ENCODE measurements at places on chromosomes 1 and 21.

- no peak for DNase-seq
Measured at GRCh38 chr1:244439391-244440032, 12.2 kb downstream of the ADSS2 start.

- no peak for DNase-seq
Measured at GRCh38 chr1:1014799-1015681, 1.7 kb downstream of the ISG15 start.

- DNase-seq: no peak
Measured at GRCh38 chr21:46063734-46064680, 33.9 kb upstream of the COL6A2 start.

GRCh38 chr1:16068356-16069270, 4.8 kb downstream of the FAM131C start:
- peak; percentile 7 for DNase-seq

GRCh38 chr21:43332861-43333297, 94.1 kb downstream of the SIK1 start:
- no peak for DNase-seq

DNA sequence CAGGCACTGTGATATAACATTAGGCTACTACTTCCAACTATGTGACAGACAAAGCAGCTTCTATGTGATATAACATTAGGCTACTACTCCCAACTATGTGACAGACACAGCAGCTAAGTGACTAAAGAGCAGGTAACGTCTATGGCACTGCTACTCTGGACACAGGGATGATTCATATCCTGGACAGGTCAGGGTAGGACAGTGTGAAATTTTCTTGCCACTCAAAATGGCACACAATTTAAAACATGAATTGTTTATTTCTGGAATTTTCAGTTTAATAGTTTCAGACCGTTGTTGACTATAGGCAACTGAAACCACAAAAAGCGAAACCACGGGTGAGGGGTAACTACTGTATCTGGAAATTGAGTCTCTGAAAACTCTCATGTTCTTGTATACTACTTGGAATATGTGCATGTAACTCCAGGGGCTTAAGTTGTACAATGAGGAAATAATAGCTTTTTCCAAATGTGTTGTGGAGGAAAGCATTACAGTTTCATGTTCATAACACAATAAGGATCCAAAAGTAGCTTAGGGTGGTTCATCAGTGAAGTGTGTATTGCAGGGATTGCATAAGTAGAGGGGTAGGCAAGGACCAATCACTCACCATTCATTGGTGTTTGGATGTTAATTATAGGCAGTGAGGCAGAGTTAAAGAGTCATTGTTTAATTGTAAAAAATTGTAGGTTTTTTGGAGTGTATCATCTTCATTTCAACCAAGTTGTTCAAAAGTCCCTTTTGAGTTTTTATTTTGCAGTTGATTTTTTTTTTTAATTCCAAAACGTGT, 5.3 kb downstream of the DTL start:
- DNase-seq: no peak

DNA sequence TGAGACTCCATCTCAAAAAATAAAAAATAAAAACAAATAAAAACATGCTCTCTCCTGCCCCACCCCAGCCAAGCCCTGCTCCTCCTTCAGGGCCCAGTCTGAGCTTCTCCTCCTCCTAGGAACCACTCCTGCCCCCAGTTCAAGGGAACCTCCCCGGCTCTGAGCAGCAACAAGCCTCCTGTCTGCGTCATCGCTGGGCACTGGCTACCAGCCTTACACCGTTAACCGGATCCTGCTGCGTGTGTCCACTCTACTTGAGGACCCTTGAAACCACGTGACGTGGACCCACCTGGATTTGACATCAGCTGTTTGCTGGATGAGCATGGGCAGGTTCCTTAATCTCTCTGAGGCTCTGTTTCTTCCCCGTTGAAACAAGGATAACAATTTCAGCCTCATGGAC, 1.6 kb upstream of the TAS1R2 start:
- DNase-seq: no peak

- no peak for DNase-seq
Measured at GRCh38 chr1:209414803-209415329, 168.6 kb upstream of the CAMK1G start.

GRCh38 chr1:164725401-164725800, 166.4 kb downstream of the PBX1 start:
- no peak for DNase-seq

DNA sequence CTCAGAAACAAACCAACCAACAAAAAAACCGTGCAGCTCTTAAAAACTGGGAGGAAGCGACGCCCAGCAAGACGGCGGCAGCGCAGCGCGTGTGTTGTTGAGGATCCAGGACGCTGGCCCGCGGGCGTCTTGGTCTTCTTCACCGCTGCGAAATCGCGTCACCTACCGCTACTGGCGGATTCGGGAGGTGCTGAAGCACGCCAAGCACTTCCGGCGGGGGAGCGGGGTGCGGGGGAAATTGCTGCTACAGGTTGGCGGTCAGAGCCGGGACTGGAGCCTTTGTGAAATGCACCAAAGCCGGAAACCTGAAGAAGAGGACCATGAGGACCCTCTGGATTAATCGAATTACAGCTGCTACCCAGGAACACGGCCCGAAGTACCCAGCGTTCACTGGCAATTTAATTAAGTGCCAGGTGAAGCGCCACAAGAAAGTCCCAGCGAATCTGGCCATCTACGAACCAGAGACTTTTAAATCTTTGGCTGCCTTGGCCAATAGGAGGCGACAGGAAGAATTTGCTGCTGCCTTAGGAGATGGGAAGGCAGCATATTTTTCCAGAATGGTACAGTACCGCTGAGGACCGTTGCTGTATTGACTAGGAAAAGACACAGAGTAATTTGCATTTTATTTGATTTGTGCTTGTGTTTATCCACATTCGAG, 11.9 kb upstream of the RIPPLY3 start:
- peak; percentile 61 for DNase-seq

DNA sequence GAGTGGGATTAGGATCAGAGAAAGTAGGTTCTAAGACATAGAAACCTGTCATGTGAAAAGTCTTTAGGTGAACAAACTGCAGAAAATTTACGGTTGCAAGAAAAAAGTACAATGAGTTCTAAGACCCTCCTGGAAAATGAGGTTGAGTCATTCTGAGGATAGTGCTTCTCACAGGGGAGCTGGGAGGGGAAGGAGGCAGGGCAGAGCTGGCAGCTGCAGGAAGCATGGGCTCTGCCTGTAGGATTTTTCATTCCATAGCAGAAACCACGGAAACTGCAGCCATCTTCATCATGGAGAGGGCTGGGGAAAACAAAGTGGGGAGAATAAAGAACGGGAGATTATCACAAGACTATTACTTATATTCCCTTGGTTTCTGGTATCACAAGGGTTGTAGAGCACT, 25.8 kb upstream of the THEM4 start:
- no peak for DNase-seq

- DNase-seq: no peak
Measured at GRCh38 chr1:214717351-214717750, 114.4 kb downstream of the CENPF start.

DNA sequence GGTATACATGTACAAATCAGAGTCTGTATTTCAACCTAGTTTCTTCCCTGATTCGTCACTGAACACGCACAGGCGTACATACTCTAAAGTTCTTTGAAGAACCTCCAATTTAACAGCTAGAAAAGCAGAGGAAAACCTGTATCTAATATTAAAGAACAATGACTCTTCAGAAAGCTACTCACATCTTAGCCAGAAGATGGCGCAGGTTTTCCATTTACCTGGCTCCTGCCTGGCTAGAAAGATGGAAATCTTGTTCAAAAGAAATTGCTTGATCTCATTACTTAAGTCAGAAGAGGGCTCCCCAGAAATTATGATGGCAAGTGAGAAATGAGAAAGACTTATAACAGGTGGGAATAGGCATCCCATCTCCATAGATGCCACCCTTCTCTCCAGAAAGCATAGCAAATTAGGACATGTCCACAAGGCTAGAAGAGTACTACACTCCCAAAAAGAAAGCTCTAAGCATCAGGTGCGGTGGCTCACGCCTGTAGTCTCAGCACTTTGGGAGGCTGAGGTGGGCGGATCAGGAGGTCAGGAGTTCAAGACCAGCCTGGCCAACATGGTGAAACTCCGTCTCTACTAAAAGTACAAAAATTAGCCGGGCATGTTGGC, 19.0 kb upstream of the L1TD1 start:
- DNase-seq: peak; percentile 43

GRCh38 chr21:45264912-45265515, 22.7 kb downstream of the POFUT2 start:
- DNase-seq: no peak

DNA sequence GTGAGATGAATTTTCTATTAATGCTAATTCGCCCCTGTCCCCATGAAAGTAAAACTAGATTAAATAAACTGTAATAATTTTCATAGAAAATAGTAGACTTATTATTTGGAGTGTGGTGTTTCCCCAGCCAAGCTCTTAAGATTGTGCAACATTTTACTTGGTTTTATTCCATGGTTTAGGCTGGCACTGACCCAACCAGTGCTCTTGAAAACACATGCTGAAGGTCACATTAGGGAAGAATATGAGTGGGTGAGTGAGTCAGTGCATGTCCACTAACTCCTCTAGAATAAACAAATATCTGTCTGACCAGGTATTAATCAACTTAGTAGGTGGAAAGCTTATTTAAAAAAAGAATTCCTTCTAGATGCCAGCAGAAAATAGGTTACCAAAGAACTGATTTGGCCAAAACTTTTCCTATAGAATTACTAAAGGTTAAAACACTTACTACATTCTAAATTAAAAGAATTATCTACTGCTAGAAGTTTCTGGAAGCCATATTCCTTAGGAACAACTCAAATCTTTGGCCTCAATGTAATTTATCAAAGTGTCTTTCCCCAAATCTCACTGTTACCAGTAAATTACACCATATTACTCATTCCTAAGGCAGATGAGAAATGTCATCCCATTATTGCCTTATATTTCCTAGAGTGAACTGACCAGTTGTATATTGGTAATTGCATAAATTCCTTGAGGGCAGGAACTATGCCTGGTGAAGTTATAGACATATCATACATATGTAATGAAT, 89.7 kb upstream of the RGS1 start:
- DNase-seq: no peak

GRCh38 chr1:58312971-58313563, 233.5 kb downstream of the OMA1 start:
- DNase-seq: no peak

GRCh38 chr1:172885971-172886370, 164.8 kb downstream of the TNFSF18 start:
- no peak for DNase-seq

- no peak for DNase-seq
Measured at GRCh38 chr1:237877631-237878030, 13.1 kb downstream of the ZP4 start.

- no peak for DNase-seq
Measured at GRCh38 chr1:1826356-1827088, 48.3 kb upstream of the NADK start.

- DNase-seq: no peak
Measured at GRCh38 chr1:110321846-110322245, 17.3 kb upstream of the RBM15 start.

DNA sequence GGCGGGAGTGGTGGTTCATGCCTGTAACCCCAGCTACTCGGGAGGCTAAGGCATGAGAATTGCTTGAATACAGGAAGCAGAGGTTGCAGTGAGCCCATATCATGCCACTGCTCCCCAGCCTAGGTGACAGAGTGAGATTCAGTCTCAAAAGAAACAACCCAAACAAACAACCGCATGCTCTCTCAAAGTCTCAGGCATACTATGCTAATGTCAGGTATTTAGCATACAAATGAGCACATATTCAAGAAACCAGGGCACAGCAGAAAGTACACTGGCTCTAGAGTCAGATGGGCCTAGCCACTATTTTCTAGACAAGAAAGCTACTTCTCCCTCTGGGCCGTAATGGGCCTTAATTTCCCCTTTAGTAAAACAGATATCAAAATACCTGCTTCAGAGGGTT, 55.0 kb downstream of the ELAVL4 start:
- DNase-seq: no peak

DNA sequence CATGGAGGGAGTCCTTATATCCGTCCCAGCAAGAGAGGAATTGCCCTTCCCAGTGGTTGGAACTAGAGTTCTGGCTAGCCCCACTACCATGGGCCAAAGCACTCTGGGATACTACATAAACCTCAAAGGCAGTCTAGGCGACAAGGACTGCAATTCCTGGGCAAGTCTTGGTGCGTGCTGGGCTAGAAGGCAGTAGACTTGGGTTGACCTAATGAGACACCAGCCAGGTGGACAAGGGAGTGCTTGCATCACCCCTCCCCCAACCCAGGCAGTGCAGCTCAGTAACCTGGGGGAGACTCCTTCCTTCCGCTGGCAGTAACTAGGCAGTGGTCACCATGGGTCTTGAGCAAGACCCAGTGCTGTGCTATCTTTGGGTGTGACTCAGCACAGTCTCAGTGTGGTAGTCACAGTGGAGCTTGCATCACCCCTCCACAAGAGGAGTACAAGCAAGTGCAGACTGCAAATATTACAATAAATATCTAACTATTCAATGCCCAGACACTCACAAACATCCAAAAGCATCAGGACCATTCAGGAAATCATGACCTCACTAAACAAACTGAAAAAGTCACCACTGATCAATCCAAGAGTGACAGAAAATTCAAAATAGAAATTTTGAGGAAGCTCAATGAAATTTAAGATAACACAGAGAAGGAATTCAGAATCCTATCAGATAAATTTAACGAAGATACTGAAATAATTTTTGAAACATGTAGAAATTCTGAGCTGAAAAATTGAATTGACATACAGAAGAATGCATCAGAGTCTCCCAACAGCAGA, 84.7 kb upstream of the LYPLAL1 start:
- DNase-seq: no peak
